Stimulated activated CD4-positive, alpha-beta T cell treated with anti-CD3 and anti-CD28 coated beads, Interleukin-4, amount 100 ng/mL, for 24 hours (primary cell): ENCODE measurements at places on chromosomes 7 and 10.

- no peak for DNase-seq
Measured at GRCh38 chr10:116772909-116773705, 30.7 kb upstream of the HSPA12A start.

DNA sequence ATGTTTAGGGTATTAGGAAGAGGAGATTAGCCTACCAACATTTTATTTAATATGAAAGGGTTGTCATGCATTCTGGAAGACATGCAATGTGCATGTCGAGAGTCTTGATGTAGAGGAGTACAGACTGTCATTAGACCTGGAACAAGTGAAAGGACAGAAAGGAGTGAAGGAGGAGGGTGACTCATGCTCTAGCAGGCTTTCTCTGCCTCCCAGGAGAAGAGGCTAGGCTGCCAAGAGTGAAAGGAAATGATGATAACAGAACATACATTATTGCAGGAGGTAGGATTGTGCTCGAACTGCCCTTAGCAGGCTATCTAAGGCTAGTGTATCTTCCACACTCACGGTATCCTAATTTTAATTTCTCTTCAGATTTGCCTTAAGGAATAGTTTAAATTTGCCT is 228.8 kb downstream of the EXOC4 start:
- no peak for DNase-seq

DNA sequence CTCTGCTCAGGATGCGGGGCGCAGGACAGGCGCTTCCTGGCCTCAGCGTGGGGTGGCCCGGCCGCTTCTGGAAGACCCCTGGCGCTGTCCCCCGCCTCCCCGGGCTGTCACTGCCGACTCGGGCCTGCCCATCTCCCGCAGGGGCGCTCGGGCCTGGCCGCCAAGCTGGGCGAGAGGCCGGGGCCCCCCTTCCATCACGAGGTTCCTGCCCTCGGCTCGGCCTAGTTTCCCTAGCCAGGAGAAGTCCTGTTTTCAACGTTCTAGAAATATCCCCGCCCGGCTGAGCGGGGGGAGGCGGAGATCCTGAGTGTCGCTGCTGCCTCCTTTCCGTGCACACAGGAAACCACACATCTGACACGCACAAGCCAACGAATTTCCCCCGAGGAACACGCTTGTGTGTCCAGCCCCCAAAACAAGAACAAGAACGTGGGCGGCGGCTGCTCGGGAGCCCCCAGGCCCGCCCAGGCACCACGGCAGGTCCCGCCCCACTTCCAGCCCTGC is 33.7 kb downstream of the AP5Z1 start:
- DNase-seq, result peak; percentile 37

DNA sequence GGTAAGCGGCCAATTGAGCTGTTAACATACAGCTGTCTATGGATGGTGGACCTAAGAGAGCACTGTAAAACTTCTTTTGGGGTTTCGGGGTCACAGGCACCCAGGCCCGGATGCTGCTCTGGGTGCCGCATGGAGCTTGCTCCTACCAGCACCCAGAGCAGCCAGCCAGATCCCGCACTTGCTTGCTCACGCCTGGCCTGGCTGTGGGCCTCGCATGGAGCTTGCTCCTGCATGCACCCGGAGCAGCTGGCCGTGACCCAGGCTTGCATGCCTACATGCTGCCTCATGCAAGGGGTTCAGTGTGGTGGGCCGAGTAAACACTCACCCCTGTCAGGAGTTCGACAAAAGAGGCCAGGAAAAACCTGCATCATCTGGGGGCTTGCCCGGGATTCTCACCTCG is 896.9 kb downstream of the SORCS1 start:
- no peak for DNase-seq

DNA sequence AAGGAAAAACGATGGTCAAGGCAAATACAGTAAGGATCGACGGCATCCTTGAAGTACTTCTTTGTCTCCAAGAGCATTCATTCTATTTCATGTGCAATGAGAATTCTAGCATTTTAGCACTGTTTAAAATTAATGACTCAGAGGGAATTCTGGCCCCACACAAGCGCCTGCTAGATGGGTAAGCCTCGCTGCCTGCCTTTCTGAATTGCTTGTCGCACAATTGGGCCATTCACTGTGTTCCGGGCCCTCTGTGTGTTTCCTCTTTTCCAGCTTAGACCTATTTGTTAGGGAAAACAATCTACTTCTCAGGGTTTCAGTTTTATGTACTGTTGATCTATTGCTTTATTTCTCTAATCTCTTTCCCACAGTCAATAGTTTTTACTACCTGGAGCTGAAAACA is 204.7 kb upstream of the ZNF32 start:
- DNase-seq, result no peak

GRCh38 chr7:115070311-115070710 is 148.4 kb downstream of the MDFIC start:
- no peak for DNase-seq

DNA sequence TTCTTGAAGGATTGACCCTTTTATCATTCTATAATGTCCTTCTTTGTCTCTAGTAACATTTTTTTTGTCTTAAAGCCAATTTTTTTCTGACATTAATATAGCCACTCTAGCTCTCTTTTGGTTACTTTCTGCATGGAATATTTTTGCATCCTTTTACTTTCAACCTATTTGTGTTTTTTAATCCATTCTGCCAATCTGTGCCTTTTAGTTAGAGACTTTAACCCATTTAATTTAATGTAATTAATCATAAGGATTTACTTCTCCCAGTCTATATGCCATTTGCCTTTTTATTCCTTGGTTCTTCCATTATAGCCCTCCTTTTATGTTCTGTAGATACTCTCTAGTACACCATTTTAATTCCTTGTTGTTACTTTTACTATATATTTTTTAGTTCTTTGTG is 32.7 kb upstream of the RABGEF1 start:
- no peak for DNase-seq

- DNase-seq, result no peak
Measured at GRCh38 chr10:12587451-12587888, 238.1 kb downstream of the CAMK1D start.

DNA sequence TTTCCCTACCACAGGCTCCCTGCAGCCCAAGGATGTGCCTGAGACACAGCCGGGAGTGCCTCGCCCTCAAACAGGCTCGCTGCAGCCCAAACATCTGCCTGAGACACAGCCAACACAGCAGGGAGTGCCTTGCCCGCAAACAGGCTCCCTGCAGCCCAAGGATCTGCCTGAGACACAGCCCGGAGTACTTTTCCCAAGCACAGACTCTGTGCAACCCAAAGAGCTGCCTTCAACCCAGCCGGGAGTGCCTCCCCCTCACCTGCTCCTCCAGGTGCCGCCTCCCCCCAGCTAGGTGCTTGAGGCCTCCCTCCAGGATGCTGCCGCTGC is 42.9 kb downstream of the ANTXRL start:
- DNase-seq, result no peak

DNA sequence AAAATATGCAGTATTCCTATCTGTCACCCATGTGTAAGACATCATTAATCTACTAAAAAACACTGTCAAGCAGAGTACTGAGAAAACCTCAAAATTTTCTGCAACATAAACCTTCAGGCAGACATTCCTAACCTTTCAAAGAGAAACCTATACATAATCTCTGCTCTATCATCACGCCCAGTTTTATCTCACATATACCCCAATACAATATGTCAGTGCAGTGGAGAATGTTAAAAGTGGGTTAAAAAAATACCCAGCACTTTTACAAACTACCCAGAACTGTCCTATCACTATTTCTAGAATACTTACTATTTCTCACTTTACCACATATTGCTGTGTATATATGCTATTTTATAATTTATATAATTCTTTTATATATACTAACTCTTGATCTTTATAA is 922.0 kb upstream of the SORCS1 start:
- DNase-seq, result no peak

- no peak for DNase-seq
Measured at GRCh38 chr10:103078309-103078615, 114.8 kb downstream of the NT5C2 start.

DNA sequence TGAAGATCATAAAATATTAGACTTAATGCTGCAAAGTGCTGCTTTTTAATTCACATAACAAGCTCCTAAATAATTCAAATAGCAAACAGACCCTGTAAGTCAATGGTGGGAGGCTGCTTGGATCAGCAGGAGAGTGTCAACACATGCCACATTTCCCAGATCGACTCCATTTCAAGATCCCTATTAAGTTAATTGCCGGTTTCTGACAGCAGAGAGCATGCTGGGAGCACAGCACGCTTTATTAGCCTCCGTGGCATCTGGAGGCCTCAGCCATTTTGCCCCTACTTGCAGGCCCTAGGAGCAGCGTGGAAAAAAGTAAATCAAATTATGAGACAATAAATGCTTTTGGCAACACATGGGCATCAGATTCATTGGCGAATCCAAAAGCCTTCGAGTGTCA is 201.0 kb downstream of the EMX2 start:
- no peak for DNase-seq

- DNase-seq, result no peak
Measured at GRCh38 chr7:155131090-155131489, 61.0 kb downstream of the HTR5A start.

- no peak for DNase-seq
Measured at GRCh38 chr7:79563821-79564522, 110.5 kb upstream of the MAGI2 start.

GRCh38 chr7:2821161-2821841 is 22.8 kb downstream of the GNA12 start:
- no peak for DNase-seq

DNA sequence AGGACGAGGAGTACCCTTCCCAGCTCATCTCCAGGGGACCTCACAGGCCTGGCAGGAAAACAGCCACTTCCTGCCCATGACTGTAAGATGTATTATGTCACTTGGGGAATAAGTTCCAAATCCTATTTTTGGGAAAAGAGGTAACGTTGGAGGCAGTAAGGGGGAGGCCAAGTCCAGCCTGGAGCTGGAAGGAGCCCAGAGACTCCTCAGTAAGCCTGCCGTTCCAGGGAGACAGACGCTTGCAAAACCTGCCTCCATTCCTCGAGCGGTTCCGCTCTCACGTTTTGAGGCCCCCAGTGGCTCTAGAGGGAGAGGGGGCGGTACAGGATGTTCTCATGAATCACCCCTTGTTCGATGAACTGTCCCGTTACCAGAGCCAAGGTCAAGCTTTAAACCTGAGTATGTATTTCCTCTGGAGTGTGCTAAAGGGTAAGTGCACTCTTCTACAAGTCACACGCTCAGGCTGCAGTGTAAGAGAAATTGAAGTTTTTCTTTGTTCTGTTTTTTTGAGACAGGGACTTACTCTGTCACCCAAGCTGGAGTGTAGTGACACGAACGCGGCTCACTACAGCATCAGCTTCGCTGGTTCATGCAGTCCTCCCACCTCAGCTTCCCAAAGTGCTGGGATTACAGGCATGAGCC is 45.5 kb upstream of the CYTH3 start:
- no peak for DNase-seq

GRCh38 chr10:93751832-93752231 is 5.9 kb upstream of the LGI1 start:
- no peak for DNase-seq

- DNase-seq, result no peak
Measured at GRCh38 chr7:50315739-50316671, 11.5 kb downstream of the IKZF1 start.

DNA sequence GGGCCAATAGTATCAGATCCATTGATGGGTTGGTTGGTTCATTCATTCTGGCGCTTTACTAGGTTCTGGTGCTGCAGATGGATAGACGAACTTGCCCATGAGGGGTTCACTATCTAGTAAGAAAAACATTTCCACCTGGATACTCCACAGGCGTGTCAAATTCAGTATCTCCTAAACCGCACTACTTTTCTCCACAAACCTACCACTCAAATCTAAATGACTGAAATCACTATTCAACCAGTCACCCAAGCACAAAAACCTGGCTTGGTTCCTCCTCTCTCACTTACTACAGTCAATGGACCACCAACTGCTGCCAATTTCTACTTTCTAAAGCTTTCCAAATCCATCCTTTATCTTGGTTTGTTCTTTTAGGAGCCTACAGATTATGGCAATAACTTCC is 572 bp downstream of the AGK start:
- no peak for DNase-seq

DNA sequence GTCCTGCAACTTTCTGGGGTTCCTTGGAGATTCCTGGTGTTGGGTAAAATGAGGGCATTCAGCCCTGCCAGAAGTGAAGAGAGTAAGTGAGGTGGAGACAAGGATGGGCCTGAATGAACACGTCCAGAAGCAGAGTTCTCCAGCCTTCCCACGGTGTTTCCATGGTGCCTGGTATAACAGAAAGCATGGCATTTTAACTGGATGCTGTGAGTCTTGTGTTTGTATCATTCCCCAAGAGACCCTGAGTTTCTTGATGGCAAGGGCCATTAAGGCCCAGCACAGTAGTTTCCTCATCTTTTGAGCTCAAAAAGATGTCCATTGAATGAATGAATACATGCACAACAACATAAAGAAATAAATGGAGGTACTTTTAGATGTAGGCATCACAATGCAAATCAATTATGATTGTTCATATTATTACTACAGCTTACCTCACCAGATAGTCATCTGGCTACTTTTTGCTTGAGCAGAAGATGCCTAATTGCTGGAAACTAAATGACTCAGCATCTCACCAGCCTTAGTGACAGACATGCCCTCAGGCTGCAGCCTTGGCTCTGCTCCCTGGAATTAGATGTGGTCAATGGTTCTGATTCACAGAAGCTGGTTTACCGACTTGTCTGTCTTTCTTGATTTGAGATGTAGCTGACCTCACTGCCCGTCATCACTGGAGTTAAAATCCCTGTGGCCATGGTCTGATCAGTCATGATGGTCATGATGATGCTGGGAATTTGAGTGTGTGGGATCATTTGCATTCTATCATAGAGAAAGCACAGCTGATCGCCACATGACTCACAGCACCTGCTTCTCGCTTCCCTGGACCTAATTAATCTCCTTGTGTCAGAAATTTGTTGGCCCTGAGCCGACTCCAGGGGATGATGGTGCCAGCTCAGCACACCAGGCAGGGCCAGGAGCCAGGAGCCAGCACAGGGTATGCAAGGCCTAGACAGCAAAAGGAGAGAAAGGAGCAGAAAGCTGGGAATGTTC is 83.9 kb downstream of the CXCL12 start:
- DNase-seq, result no peak

DNA sequence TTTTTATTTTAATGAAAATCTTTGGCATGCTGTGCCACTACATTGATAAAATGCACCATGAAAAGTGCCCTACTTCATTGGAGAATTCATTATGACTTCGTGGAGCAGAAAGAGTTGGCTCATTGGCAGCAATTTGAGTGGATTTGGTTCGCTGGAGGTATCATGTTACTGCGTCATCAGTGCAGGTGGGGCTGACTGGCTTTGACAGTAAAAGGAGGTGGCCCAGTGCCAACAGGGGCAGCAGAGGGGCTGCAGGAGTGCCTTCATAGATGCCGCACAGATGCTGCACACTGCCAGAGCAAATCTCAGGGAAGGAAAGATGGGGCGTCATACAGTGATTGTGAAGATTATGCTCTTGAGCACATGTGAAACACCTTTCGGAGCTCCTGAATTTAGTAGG is 22.2 kb downstream of the FZD1 start:
- no peak for DNase-seq
